Caki2 (cell line): ENCODE measurements at places on chromosomes 16 and 17.
A peak's percentile ranks its signal among the peaks of the same experiment; 100 is the strongest.

GRCh38 chr17:7502987-7503386, 18.8 kb downstream of the POLR2A start:
- no peak for DNase-seq

DNA sequence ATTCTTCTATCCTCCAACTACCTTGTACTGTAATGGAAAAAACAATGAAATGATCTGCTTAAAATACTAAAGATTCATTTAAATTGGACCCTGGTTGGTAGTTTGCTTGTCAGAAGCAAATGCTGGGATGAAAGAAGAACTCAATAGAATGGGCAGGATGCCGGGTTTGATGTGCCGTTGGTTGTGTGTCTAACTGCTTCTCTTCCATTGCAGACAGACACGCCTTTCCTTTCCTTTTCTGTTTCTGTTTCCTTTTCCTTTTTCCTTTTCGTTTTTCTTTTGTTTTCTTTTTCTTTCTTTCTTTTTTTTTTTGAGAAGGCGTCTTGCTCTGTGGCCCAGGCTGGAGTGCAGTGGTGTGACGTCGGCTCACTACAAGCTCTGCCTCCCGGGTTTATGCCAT, 64.6 kb downstream of the PLCG2 start:
- no peak for DNase-seq

DNA sequence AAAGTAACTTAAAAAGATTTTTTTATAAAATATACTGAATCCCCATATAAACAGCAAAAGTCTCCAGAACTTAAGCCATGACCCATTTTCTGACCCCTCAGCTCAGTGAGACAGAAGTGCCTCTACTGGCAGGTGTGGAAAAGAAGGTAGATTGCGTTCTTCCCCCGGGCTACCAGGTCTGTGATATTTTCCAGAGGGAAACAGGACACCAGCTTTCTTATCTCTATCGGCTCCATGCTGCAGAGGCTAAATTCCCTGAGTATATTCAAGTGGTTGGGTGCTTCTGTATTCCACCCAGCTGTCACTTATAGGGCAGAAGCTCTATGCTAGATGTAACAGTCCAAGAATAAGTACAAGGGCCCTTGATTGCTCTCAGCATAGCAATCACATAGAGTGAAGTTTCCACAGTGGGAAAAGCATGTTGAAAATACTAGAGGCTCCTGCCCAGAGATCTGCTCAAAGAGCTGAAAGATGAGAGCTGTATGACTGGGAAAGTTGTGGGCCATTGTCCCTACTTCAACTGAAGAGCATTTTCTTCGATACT, 687.3 kb downstream of the CDH11 start:
- DNase-seq: no peak

- no peak for DNase-seq
Measured at GRCh38 chr17:68319410-68320162, 28.3 kb downstream of the ARSG start.

- DNase-seq: peak; percentile 50
Measured at GRCh38 chr17:57819285-57819684, 30.6 kb downstream of the MRPS23 start.

DNA sequence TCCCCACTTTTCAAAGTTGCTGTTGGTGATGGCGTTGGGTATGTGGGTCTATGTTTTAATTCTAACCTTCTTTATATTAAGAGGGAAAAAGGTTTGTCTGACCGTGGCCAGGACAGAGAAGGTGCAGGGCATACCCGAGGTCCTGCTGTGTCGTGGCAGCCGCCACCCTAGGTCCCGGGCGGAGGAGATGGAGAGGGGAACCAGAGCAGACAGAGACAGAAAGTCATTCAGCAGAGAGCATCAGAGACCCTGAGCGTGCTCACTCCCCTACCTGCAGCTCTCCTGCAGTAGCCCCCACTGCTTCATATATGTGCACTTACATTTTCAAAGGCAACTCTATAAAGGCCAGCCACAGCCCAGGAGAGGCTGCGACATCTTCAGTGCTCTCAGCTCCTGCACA, 327.2 kb upstream of the TNRC6C start:
- no peak for DNase-seq

GRCh38 chr17:10198509-10199249, at the start of gene GAS7:
Gene GAS7 (minus strand): TSS chr17:10198606.
- no peak for DNase-seq

DNA sequence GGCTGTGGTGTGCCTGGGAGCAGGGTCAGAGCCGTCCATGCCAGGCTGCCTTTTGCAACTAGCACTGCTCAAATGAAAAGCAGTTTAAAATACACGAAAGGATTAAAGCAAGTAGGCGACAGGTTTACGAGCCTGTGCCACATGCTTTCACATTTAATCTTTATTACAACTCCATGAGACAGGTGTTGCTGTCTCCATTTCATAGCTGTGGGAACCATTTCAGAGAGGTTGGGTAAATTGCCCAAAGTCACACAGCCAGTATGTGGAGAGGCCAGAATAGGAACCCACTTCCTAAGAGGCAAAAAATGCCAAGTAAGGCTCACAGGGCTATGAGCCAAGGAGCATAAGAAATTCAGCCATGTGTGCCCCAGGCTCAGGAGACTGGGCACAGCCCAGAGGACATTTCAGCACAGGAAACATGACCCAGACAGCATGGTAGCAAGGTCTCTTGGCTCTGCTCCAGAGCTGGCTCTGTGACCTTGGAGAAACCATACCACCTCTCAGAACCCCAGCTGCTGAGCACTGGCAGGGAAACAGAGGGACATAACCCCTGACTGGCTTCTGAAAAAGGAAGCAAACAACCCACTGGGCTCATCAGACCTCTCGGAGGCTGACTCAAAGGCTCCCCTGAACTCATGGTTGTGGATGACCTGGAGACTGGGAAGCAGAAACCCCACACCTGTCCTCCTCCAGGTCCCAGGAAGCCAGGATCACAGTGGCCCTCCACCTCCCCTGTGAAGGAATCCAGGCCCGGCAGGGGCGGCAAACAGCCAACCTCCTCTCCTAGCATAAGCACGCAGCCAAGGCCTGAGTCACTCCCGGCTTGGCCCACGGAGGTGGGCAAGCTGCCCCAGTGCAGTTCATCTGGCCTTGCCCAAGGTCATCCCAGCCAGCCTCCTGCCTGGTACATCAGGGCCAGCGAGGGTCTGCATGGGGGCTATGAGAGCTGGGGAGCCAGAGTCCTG, 40.3 kb upstream of the MRPS23 start:
- DNase-seq: no peak

GRCh38 chr16:64865069-64865696, 256.7 kb downstream of the CDH11 start:
- DNase-seq: no peak

DNA sequence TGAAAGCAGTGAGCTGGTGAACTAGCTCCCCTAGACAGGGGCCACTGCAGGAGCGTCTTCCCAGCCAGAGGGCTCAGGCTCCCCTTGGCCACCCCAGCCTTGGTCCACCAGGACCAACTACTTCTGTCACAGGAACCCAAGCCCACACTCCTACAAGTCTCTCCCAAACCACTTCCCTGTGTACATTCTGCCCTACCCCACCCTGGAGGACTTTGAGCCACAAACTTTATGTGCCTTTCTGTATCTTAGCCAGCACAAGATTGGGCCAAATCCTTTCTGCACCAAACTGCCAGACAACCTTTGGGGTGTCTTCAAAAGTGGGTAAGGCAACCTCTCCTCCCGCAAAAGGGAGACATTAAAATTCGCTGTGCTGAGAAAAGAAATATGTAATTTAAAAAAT, 31.6 kb downstream of the EFCAB5 start:
- DNase-seq: no peak
